ENCODE measurements at places on chromosomes 6 and 20.
A peak's percentile ranks its signal among the peaks of the same experiment; 100 is the strongest.

GRCh38 chr20:58078741-58079522 lies 149.5 kb downstream of the ANKRD60 start:
- no peak for DNase-seq

GRCh38 chr20:36815454-36816091 lies 42.0 kb upstream of the DSN1 start:
- DNase-seq: no peak

DNA sequence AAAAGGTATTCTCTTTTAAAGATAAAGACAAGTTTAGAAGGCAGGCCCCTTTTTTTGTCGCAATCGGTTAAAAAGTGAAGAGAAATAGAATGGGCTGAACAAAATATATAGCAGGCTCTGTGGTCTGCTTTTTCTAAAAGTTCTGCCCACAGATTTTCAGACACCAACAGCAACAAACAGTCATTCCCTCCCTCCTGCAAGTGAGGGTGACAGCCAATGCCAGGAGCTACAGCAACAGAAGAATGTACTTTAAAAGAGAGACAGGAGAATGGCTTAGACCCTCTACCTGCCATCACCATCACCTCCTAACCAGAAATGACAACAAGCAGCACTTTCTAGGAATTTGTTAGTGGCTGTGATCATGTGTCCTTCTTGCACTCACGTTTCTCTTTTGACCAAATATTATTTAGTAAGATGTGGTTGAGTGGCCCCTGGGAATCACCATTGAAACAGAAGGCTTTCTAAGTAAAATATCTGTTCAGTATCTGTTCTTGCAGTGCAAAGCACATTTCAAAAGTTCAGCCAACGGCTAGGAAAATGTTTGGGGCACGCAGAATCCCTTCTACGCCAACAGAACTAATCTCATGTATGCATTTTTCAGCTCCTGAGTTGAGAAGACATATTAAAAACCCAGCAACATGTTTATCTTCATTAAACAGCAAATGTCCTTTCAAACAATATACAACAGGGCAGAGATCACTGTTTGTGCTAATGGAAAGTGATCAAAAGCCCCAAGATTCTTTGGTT lies 248.5 kb downstream of the ATXN1 start:
- no peak for DNase-seq

GRCh38 chr6:12343440-12344162 lies 53.4 kb downstream of the EDN1 start:
- DNase-seq: no peak

DNA sequence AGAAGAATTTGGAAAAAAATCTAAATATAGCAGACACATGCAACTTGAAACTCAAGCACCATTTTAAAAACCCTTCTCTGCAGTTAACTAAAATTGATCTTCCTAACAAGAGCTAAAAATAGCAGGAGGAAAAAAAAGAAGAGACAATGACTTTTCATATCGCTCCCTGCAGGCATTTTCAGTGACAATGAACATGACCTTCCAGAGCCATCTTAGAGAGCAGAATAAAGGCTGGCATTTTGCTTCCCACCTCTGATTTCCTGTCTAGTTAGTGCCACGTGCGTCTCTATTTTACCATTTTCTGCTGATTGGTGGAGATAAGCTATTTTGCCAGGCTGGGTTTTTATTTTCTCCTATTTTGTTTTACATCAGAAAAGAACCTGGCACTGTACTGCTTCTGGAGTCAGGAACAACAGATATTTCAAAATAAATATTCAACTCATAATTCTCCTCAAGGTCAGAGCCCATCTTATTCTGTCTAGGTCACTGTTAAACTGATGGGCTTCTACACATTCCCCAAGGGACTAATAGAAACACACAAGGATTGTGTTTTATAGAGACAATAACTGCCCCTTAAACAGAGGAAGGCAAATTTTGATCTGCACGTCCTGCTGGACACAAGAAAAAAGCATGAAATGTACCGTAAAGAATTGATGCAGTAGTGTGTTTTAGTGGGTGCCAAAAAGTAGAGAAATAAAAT lies 70.2 kb upstream of the ENPP5 start:
- DNase-seq: no peak

DNA sequence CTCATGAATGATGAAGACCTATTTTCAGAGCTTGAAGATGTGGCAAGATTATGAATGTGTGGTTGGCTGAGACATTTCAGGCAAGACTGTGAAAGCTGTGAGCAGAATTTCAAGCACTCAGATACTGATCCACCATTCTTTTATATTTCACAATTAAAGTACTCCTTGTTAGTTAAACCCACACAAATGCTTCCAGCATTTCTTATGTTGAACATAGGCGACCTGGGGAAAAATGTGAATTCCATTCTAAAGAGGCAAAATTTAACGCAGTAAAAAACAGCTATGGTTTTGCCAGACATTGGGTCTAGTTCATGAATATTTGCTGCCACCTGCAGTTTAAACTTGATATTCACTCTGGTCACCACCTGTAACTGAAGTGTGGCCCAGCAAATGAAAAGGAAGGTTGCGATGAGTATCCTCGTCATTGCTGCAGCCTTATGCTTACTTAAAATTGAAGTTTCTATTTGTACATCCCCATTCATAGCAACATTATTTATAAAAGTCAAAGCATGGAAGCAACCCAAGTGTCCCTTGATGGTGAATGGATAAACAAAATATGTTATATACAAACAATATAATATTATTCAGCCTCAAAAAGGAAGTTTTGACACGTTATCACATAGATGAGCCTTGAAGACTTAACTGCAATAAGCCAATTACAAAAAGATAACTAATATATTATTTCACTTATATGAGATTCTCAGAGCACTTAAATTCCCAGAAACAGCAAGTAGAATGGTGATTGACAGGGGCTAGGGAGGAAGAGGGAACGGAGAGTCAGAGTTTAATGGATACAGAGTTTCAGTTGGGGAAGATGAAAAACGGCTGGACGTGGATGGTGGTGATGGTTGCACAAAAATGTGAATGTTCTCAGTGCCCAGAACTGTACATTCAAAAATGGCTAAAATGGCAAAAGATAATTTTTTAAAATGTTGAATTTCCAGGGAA lies 32.4 kb upstream of the FAM184A start:
- no peak for DNase-seq

- no peak for DNase-seq
Observed at GRCh38 chr6:160261991-160262680, 3.5 kb upstream of the SLC22A2 start.

DNA sequence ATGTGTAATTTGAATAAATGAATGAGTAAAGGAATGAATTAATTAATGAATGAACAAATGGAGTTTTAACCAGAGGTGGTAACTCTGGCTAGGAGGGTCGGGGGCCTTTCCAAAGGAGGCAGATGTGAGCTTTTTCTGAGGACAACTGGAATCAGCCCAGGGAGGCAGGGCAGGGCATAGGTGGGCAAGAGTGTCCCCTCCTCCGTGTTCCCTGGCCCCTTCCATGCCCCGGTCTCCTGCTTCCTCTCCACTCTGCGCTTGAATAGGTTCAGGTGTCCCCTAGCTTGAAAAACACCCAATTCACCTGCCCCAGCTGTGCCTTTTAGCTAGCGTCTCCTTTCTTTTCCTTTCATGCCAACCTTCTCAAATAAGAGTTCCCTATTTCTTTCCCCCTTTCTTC lies 473.1 kb downstream of the CDH26 start:
- DNase-seq: no peak

GRCh38 chr6:100271625-100272024 lies 193.1 kb downstream of the SIM1 start:
- no peak for DNase-seq

DNA sequence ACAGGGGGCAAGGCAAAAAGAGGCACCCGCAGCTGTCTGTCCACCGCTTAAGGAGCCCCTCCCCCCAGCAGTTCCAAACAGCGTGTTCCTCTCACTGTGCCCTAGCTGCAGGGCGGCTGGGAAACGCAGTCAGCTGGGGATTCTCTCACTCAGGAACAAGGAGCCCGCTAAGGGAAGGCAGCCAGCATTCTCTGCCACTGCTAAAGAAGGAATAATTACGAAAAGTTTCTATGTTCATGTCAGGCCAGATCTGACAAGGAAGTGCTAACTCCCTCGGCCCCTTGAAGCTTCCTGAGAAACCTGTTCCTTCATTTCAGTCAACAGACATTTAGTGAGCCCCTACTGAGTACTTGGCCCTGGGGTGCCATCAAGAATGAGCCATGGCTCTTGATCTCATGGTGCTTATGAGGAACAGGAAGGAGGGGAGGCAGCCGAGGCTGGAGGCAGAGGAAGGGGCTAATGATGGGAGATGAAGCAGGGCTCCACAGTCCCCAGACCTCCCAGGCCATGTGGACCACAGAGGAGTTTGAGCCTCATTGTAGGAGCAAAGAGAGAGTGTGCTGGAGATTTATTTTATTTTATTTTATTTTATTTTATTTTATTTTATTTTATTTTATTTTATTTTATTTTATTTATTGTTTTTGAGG lies 101.7 kb upstream of the PMEPA1 start:
- no peak for DNase-seq

DNA sequence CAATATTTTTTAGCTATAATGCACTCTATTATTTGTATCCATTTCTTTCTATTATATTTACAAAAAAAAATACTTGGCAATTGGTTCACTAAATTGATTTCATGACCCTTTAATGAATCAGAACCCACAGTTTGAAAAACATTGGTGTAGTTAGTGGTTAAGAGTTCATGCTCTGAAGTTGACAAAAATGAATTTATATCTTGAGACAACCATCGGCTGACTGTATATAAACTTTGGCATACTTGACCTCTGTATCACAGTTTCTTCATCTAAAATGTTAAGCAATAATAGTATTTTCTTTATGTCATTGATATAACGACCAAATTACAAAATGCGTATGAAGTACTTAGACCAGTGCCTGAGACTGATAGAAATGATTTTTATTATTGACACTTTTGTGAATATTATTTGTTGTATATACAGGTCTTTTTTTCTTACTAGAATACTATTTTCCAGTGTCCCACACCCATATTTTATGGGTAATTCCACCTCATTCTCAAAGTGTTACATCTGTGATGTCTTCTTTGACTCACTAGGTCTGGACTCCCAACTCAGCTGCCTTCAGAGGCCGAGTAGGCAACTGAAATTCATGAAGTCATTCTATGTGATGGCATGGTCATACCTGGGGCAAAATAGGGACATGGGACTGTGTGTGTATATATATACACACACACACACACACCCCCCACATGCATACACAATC lies 459.2 kb downstream of the RFPL4B start:
- DNase-seq: no peak

DNA sequence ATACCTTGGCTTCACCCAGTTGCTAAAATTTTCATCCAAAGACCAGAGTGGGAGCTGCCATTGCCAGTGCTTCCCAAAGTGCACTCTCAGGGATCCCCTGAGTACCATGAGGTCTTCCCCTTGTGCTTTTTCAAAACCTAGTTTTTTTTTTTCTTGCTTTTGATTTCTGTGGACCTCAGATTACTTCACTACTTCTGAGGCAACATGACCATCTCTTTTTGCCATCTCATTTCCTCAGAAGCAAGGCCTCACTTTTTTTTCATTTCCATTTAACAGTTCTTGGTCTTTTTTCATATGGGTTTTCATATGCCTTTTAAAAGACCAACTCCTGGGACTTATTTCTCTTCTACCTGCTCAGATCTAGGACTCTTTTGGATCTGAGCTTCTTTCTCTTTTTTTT lies 64.1 kb upstream of the MMS22L start:
- no peak for DNase-seq

GRCh38 chr6:112764377-112764776 lies 417.2 kb downstream of the RFPL4B start:
- no peak for DNase-seq

DNA sequence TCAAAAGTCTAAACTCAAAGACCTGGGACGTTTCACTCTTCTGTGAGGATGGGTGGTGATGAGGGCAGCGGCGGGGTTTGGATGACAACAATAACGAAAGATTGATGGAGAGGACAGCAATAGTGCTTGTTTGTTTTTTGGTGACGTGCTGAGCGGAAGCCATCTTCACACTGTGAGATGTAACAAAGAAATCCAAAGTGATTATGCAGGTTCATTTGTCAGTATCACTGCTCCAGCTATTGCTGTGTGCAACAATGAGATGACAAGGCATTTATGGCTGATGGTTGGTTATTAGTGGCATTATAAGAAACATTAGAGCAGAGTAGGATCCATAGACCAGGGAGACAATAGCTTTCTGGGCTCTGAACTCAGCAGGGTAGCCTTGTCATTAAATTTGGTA lies 306.7 kb downstream of the RNF144B start:
- no peak for DNase-seq

DNA sequence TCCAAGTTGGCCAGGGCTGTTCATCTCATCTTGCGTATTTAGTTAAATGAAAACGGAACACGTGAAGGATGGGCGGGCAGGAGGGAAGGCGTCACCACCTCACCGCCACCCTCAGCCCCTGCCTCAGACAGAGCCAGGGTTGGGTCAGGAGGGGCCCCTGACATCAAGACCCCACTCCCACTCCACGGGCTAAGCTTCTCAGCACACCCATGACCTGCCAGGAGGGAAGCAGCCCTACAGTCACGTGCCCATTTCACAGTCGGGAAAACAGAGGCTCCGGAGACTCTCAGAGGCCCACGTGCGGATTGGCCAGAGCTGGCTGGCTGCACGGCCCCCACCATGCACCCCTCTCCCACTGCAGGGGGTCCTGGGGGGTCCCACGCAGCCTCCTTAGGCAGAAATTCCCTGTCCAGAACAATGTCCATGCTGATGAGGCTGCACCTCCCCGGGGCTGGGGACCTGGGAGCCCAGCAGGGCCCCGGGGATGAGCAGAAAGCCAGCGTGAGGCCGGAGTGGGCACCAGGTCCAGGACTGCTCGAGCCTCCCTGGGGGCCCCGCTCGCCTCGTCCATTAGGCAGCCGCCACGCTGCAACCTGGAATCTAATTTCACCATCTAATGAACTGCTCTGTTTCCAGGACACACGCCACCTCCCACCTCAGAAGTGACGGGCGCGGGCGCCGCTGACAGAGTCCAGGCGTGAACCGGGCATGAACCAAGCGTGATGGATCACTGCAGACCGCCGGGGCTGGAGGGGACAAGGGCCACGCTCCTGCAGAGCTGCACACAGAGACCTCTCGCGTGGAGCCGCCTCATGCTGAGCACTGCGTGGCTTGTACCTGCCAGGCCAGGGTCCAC lies 15.8 kb downstream of the KCNQ2 start:
- DNase-seq: no peak

DNA sequence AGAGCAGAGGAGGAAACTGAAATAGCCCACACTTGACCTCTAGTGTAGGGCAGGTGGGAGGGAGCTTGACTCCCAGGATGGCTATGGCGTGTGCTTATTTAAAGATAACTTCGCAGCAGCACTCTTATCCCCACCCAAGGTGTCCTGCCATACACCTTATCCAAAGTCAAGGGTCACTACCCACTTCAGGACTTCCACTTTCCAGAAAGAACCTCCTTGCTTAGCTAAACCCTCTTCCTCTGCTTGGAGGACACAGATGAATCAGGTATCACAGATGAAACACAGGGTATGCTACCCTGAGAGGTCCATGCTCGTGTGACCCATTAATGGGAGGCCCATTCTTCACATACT lies 2.3 kb downstream of the RIN2 start:
- no peak for DNase-seq

DNA sequence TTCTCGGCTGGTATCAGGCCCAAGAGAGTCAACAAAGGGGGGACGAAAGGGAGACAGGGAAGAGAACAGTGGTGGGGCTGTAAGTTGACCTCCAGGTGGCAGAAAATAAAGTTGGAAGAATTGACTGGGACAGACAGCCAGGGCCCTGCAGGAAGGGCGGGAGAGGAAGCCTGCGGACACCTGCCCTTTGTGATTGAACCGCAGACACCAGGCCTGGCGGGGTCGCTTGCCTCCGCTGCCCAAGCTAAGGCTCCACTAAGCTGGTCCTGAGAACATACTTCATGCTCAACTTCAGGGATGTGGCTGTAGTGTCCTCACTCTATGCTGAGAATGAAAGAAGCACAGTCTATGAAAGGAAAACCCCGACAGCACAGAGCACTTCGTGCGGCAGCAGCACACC lies 53.8 kb downstream of the RPP40 start:
- DNase-seq: no peak

GRCh38 chr6:28474441-28475219 lies 31.3 kb upstream of the ZSCAN23 start:
- DNase-seq: peak; percentile 54

Measured in H1 (cell line).